Fibroblast of lung (primary cell): ENCODE measurements at places on chromosomes 2 and 18. TPM values are rescaled to one million over a fixed set of nuclear protein-coding genes. Genes with fewer than 3 reads are reported as not detected.

GRCh38 chr18:7020995-7021777, 96.4 kb downstream of the LAMA1 start:
- DNase-seq = peak; percentile 18

DNA sequence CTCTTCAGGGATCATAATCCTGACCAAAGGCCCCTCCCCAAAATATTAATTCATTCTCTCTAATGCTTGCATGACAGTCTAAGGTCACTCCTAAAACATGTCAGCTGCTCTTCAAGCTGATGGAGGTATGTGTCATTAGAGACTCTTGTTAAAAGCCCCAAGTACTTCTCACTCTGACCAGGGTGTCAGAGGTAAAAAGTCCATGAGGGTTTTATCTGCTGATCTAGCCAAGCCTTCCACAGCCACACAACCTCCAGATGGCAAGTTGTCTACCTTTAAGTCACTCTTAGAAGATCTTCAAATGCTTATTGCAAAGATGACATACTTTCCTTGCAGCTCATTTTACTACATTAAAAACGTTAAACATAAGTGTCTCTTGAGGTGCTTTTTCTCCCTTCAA, 83.6 kb upstream of the ETAA1 start:
- no peak for DNase-seq

The HTR2B gene
- polyA plus RNA-seq = 12.6 and 26.0 TPM in 2 replicates

DNA sequence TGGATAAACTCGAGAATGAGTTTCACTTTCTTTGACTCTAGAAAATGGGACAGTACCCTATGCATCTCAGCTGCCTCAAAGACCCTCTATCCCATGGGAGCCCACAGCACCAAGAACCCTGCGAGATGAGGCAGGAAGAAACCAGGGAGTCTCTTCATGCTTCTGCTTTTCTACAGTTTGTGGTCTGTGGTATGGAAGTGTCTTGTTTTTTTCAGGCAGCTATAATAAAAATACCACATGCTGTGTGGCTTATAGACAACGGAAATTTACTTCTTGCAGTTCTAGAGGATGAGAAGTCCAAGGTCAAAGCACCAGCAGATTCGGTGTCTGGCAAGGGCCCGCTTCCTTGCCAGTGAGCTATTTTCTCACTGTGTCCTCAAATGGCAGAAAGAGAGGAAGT, 257.9 kb downstream of the SUCLG1 start:
- no peak for DNase-seq

GRCh38 chr2:21163213-21163612, 39.4 kb downstream of the TDRD15 start:
- DNase-seq = no peak

GRCh38 chr2:30514134-30514847, 67.2 kb downstream of the LCLAT1 start:
- DNase-seq = peak; percentile 89

The RASGRP3 gene
- 2.2 and 6.1 TPM in 2 replicates for polyA plus RNA-seq

The KIF1A gene
- polyA plus RNA-seq = 0.01 and 0.05 TPM in 2 replicates

DNA sequence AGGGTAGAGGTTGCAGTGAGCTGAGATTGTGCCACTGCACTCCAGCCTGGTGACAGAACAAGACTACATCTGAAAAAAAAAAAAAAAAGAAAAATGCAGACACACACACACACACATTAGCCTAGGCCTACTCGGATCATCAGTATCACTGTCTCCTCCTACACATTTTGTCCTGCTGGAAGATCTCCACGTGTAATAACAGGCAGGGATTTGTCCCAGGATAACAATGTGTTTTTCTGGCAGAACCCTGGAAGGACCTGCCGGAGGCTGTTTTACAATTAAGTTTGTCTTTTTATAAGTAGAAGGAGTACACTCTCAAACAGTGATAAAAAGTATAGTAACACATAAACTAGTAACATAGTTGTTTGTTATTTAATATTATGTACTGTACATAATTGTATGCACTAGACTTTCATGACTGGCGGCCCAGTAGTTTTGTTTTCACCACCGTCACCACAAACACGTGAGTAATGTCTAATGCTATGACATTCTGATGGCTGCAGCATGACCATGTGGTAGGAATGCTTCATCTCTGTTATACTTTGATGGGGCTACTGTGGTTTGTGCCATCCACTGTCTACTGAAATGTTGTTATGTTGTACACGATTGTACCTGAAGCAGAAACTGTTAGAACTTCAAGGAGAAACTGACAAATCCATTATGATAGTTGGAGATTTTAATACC, 130.6 kb downstream of the ATP9B start:
- peak; percentile 66 for DNase-seq

GRCh38 chr2:138500592-138501424, 762 bp upstream of the SPOPL start:
- no peak for DNase-seq

GRCh38 chr18:23539911-23540525, 36.7 kb downstream of the RMC1 start:
- DNase-seq = no peak

DNA sequence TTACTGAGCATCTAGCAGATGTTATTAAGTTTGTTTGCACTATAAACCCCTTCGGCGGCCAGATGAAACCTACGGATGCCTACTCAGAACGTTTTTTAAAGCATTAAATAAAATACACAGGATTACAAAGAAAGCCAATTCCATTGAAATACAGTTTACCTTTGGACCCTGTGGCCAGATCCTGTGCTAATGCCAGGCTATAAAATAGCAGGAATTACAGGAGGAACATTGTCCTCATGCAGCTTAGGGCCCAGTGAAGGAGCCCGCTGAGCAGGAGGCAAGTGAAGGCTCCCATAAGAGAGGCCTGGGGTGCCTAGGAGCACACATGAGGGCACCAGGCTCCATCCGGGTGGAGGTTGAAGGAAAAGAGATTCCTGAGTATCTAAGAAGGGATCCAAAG, 310.4 kb downstream of the MTX2 start:
- DNase-seq = no peak

DNA sequence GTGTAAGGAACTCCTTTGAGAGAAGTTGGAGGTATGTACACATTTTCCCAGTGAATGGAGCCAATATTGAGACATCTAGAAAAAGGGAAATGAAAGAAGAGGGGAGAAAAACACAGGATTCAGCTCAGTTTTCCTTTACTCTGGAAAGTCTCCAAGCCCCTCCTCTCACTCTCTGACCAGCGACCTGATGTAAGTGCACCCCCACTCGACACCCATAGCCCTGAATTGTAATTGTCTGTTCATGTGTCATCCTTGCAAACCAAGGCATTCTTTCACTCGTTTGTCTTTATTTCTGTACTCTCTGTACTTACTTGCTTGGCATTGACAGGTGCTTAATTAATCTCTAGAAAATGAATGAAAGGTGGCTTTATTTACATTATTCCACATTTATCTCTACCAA, 55.7 kb upstream of the CTAGE1 start:
- DNase-seq = no peak

DNA sequence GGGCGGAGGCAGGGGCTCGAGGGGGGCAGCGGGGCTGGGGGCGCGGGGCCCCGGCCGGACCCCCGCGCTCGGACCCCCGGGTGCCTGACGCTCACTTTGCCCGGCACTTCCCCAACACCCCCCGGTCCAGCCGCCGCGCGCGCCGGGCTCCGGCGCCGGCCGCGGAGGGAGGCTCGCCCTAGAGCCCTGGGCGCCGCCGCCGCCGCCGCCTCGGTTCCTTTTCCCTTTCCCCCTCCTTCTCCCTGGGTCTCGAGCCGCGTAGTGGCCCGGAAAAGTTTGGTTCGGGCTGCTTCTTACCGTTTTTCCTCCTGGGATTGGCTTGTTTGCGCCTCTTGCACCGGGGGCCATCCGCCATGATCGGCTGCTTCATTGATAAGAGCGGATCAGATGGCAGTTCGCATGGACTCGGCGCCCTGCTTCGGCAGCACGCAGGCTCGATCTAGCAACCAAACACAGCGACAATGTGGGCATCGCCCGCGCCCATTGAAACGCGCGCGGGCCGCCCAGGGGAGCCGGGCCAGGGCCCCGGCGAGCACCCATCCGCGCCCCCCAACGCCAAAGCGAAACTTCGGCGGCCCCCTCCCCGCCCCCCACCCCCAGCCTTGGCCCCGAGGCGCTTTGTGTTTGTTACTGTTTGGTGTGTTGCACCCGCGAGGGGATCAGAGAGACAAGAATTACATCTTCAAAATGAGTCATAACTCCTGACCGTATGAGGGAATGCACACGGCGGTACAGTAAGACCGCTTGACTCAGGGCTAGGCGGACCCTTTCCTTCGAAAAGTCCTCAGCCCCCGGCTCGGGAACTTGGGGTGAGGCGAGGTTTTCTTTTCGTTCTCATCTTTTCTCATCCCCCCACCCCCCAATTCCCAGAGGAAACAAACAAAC, 2.7 kb downstream of the ZEB2 start:
- DNase-seq = peak; percentile 97

GRCh38 chr2:215368493-215368809, 56.6 kb downstream of the ATIC start:
- DNase-seq = no peak

The PSD4 gene
- 1.0 and 1.4 TPM in 2 replicates for polyA plus RNA-seq

The MALL gene
- polyA plus RNA-seq = 3.6 and 32.5 TPM in 2 replicates

The CCDC195 gene
- not detected in 2 replicates for polyA plus RNA-seq

DNA sequence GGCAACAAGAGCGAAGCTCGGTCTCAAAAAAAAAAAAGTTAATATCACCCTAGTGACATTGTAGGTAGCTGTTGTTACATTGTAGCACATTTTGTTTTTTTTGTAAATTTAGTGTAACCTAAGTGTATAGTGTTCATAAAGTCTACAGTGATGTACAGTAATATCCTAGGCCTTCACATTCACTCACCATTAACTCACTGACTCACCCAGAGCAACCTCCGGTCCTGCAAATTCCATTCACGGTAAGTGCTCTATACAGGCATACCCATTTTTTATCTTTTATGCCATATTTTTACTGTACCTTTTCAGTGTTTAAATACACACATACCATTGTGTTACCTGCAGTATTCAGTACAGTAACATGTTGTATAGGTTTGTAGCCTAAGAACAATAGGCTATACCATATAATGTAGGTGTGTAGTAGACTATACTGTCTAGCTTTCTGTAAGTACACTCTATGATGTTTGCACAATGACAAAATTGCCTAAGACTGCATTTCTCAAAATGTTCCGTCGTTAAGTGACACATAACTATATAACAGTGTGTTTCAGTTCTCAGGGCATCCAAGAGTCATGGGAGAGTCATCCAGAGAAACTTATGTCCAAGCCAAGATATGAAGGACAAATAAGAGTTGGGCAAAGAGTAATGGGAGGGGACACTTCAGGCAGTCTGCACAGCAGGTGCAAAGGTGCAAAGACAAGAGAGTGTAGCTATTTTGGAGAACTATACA, 68.4 kb downstream of the TANK start:
- peak; percentile 23 for DNase-seq

GRCh38 chr2:179692610-179693009, 168.8 kb downstream of the ZNF385B start:
- DNase-seq = no peak

DNA sequence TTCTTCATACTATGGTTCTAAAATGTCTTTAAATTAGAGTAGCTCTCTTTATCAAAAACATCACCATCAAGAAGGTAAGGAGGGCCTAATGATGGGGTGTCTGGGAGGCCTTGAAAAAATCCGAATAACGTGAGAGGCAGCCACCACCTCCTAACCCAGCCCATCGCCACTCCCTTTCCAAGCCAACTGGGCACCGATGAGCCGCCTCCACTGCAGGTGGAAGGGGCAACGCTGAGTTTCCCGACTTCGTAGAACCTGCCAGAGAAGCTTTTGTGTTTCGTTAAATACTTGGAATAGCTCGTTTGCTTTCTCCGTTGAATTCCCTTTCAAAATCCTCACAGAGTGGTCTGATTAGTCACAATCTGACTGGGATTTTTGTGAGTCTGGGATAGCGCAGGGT, 22.0 kb upstream of the RPL31 start:
- no peak for DNase-seq

The FOXD4L1 gene
- polyA plus RNA-seq = not detected in 2 replicates

The GULP1 gene
- 43.5 and 53.1 TPM in 2 replicates for polyA plus RNA-seq

DNA sequence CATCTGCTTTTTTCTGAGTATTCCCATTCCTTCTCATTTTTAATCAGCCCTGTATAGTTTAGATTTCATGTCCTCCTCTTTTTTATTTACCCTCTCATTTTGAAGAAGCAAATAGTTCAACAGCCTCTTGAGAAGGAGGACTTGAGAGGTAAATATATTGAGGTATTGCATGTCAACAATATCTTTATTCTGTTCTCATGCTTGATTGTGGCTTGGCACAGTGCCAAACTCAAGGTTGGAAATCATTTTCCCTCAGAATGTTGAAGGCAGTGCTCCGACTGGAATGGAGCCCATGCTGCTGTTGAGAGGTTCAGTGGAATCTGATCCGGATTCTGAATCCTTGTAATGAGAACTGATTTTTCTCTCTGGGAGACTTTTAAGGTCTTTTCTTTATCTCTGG, 31.0 kb upstream of the GALNT3 start:
- DNase-seq = peak; percentile 79

DNA sequence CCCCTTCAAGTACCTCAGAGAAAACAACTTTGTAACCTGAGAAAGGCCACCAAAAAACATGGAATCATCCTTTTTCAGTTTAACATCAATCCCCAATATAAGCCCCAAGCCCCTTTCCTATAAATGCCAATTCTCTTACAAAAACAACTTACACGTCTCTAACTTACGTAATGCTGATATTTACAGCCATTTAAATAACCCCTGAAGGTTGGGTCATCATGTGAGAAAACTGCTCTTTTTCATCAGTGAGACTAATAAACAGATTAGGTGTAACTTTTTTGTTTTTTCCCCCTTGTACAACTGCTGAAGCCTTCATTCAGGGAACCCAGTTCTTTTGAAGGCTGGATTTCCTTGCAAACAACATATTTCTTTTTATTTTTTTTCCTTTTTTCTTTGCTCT, 3.7 kb downstream of the FASTKD1 start:
- no peak for DNase-seq

- DNase-seq = no peak
Measured at GRCh38 chr2:79855264-79856006, 342.6 kb downstream of the CTNNA2 start.

The SP3 gene
- 52.2 and 64.1 TPM in 2 replicates for polyA plus RNA-seq

DNA sequence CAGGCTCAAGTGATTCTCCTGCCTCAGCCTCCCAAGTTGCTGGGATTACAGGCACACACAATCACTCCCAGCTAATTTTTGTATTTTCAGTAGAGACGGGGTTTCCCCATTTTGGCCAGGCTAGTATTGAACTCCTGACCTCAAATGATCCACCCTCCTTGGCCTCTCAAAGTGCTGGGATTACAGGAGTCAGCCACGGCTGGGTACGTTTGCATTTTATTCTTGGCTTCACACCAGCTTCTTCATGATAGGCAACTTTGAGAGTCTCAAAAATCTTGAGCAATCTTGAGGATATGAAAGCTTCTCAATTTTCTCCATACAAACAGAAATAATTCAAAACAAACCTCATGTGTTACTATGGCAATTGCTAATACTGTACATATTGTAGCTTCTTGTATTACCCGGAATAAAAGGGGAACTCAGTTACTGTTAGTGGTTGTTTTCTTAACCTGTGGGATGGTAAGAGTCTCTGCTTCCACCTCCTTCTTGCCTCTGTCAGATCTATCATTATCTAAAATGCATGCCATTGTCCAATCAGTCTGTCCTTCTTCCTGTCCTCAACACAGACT, 102.9 kb upstream of the SYT4 start:
- DNase-seq = no peak

The C1QL2 gene
- not detected in 2 replicates for polyA plus RNA-seq
